ENCODE measurements at places on chromosomes 6 and 20. TPM values are rescaled to one million over a fixed set of nuclear protein-coding genes. Genes with fewer than 3 reads are reported as not detected.

Gene CTCFL
- not detected for total RNA-seq

Gene SPATS1
- not detected for total RNA-seq

Gene NRSN1
- total RNA-seq: 0.35 TPM

Gene ZC2HC1B
- total RNA-seq: 0.35 TPM

Gene LY6G6C
- 1.4 TPM for total RNA-seq

Gene CLVS2
- under 0.01 TPM for total RNA-seq

Gene THEMIS
- 0.21 TPM for total RNA-seq

Gene PHACTR1
- 8.3 TPM for total RNA-seq

DNA sequence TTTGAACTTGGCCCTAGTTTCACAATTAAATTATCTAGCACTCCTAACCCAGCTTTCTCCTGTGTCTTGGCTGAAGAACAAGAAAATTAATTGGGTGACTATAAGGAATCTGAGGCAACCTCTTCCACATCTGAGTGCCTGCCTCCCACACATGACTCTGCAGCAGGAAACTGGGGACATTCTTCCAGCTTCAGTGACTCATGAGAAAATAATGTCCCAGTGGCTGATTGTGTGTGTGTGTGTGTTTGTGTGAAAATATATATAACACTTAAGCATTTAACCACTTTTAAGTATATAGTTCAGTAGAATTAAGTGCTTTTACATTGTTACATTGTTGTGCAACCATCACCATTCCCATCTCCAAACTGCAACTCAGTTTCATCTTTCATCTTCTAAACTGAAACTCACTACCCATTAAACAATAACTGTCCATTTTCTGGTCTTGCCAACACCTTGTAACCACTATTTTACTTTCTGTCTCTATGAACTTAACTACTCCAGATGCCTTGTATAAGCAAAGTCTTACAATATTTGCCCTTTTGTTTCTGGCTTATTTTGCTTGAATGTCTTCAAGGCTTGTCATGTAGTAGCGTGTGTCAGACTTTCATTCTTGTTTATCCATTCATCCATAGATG, 8.7 kb downstream of the TRIM38 start:
- peak; percentile 56 for DNase-seq

GRCh38 chr20:63598479-63599395, 24.7 kb upstream of the HELZ2 start:
- no peak for DNase-seq

- no peak for DNase-seq
These were observed 371.0 kb downstream of the TENT5A start for GRCh38 chr6:81381382-81381916.

- DNase-seq: no peak
These were observed 77.8 kb downstream of the STMND1 start for GRCh38 chr6:17179530-17180073.

GRCh38 chr20:19909725-19910124, 107.4 kb upstream of the NAA20 start:
- no peak for DNase-seq

GRCh38 chr6:152981989-152982903, 595 bp downstream of the FBXO5 start:
- peak; percentile 43 for DNase-seq

GRCh38 chr6:137911675-137912191, 44.7 kb downstream of the TNFAIP3 start:
- DNase-seq: no peak

DNA sequence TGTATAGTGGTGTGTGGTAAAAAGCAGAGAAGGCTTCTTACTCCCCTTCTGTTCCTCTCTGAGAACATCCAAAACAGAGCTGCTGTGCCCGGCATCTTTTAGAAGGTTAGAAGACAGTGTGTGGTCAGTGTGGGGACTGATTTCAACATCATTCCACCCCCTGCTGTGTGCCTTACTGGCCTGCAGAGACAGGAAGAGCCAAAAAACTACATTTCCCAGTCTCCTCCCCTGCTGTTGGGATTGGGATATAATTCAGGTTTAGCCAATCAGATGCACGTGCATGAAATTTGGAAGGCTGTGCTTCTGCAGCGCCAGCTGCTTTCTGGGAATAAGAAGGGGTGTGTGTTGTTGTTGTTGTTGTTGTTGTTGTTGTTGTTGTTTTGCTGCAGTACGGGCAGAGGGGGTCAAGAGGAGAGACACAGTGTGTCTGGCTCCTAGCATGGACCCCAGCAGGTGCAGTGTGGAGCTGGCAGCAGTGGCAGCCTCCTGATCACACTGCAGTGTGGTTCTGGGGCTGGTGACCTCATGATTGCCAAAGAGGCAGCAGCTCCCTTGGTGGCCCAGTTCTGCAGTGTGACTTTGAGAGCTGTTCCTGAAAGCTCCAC, 74.7 kb downstream of the MRPL14 start:
- peak; percentile 65 for DNase-seq

DNA sequence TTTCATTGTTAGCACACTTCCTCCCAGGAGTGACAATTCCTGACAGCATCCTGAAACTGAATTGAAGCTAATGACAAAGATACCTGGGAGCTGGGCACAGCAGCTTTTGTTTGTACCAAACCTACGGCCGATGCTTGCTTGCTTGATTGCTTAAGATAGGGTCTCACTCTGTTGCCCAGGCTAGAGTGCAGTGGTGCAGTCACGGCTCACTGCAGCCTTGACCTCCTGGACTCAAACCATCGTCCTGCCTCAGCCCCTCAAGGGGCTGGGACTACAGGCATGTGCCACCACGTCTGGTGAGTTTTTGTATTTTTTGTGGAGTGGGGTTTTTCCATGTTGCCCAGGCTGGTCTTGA, 84.7 kb upstream of the SCP2D1 start:
- DNase-seq: peak; percentile 9

- DNase-seq: no peak
These were observed 82.3 kb upstream of the SLC24A3 start for GRCh38 chr20:19129976-19130612.

DNA sequence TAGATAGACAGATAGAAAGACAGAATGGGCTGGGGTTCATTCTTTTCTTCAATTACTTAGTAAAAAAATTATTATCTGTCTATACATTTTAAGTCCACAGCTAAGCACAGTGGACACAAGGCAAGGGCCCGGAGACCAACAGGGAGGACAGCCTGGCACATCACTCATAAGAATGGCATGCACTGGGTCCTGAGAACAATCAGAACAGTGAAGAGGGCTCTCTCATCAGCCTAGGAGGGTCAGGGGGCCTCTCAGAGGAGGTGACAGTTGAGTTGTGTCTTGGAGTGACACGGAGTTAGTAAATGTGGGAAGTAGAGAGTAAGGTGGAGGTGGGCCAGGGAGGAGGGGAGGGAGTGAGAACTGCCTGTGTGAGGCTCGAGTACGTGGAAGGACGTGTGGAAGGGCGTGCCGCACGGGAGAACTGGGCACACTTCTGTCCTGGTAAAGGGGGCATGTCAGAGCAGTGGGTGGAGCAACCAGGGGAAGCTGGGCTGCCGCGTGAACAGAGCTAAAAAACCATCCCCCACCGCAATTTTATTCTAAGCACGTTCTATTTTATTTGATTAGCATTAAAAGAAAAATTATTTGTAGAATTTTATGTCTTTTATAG, 45.1 kb upstream of the DSP start:
- no peak for DNase-seq

GRCh38 chr6:67883500-67884366, 751.3 kb upstream of the ADGRB3 start:
- DNase-seq: no peak

DNA sequence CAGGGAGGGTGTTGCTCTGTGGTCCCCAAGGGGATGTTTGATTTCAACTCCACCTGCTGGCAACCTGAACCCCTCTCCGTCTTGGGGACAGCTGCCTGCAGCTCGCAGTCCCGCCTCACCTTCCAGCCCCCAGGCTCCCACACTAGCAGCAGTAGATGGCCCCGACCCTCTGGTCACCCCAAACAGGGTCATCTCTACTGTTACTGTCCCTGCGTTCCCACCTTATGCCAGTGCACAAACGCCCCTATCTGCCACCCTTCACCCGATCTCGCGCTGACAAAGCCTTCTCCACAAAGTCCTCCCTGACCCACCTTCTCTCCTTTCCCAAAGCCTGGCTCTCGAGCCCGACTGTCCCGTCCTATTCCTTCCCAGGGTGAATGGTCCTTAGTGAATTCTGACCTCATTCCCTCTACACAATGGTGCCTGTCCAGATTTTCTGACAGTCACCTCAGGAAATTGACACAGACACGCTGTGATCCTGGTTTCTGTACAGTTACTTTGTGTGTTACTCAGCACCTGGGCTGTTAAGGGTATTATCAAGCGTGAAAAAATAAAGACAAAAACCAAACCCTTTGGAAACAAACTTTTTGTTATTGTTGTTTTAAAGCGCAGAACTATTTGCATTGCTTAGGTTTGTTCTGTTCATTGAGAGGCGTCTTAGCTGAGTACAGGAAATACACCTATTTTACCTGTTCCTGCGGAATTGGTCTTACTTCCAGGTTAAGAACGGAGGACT, 728 bp downstream of the FUT9 start:
- DNase-seq: no peak

DNA sequence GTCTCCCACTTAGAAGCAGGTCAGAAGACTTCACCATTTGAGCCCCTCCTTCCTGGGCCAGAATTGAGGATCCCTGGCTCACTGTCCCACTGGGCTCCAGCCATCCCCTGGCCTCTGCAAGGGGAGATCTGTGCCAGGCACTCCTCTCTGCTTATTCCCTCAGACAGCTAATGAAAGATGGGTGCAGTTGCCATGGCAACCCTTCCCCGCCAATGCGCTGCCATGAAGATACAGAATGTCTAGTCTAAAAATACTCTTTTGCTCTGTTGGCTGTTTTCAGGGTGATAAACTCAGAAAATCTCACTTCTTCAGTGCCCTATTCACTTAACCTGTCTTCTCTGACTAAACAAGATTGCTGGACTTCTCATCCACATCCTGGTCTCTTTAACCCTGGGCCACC, 13.6 kb upstream of the TTLL2 start:
- DNase-seq: peak; percentile 64

GRCh38 chr6:33123732-33124524, 48.1 kb downstream of the HLA-DPB1 start:
- no peak for DNase-seq

GRCh38 chr20:62830821-62831220, 14.0 kb downstream of the COL9A3 start:
- no peak for DNase-seq

DNA sequence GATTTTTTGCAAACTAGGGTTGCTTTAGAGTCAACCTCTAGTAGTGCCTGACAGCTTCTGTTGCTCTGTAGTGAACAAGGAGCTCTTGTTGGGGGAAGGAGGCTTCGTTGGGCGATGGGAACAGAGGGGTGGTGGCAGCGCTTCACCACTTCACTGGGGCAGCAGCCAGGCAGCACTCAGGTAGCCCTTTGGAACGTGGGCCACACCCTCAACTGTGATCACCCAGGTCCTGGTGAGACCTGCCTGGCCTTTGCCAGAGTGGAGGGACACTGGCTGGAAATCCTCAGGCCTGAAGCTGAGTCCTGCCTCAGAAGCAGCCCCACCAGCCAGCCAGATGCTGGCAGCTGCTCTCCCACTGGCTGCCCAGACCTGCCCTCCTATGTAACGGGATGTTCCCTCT, 10.4 kb upstream of the EDN3 start:
- DNase-seq: no peak

DNA sequence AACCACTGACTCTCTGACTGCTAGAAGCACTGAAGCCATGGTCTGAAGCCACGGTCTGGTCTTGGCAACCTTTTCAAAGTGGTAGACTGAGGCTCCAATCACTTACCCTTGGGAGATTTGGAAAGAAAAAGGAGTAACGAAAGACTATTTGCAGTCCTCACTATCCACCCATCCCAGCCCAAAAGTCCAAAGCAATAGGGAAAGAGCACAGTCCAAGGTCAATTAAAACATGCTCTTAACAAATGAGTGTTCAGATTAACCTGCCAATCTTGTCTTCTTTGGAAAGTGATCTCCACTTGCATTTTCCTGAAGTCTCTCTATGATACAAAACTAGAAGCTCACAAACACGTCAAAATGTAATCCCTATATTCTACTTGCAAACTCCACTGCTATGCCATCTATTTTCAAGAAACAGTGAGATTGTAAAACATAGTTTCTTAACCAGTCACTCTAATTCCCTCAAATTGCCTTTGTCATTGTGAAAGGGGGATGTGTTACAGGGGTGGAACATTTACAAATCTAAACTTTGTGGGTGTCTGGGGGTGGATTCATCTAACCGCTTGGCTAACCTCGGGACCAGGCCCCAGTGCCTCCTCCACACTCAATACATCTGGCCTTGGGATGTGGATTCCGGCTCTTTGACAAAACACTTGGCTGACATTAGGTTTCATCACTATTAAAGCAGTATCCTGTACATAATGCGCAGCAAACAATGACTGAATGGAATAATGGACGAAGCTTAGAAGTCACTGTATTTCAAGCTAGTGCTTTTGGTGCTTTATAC, 56.4 kb downstream of the B4GALT5 start:
- peak; percentile 43 for DNase-seq

- no peak for DNase-seq
These were observed 24.1 kb upstream of the SULF2 start for GRCh38 chr20:47809161-47809960.
